ENCODE measurements at places on chromosomes 7 and 10. TPM values are rescaled to one million over a fixed set of nuclear protein-coding genes. Genes with fewer than 3 reads are reported as not detected.
A peak's percentile ranks its signal among the peaks of the same experiment; 100 is the strongest.

CLRN3 gene
- total RNA-seq = not detected

DNA sequence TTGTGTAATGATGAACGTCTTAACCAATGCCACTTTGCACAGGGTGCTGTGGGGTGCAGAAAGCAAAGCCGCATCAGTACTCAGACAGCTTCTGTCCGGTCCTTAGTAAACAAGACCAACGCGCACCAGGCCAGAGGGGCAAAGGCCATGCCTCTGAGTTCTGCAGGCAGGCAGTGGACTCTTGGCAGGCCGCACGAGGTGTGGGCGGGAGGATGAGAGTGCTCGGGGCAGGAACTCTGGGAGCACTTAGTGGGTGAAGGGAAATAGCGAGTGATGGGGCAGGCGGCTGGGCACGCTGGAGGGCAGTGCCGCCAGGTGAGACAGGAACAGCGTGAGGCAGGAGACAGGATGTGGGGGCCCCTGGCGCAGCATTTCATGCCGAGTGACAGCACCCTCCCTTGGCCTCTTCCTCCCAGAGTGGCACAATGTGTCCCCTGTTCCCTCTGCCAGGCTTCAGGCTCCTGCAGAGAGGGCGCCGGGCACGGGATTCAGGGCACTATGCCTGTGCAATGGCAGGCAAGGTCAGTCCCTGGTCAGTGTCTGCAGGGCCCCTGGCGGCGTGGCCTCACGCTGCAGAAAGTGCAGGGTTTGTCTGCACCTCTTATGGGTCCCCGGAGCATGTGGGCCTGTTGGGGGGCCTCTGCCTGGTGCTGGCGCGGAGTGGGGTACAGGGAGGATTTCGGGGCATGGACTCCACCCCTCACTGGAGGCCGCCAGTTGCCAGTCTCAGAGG is 60.4 kb downstream of the VIPR2 start:
- H3K4me3 ChIP-seq = no peak overlapping the region
- H3K27me3 ChIP-seq = peaks cover 6% of the 10 kb centered on the region
- H3K4me1 ChIP-seq = no peaks in the 10 kb centered on the region

DNA sequence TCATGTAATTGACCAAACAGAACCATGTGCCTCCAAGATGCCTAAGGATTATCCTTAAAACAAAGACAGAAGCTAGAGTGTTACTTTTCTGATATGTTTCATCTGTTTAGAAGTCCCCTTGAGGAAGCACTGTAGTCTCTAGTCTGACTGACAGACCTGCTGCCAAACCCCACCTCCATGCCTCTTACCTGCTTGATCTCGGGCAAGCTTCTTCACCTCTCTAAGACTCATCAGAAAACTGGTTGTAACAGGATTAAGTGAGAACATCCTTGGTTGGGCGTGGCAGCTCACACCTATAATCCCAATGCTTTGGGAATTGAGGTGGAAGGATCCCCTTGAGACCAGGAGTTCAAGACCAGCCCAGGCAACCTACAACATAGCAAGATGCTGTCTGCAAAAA is 42.2 kb upstream of the OTUD1 start:
- H3K27ac ChIP-seq = no peak overlapping the region
- no peak overlapping the region for H3K4me3 ChIP-seq
- no peak for DNase-seq
- peaks cover 3% of the 10 kb centered on the region for H3K27me3 ChIP-seq
- no peaks in the 10 kb centered on the region for H3K36me3 ChIP-seq

GRCh38 chr7:17558135-17558534 is 259.7 kb downstream of the AHR start:
- H3K27ac ChIP-seq = no peak overlapping the region
- H3K36me3 ChIP-seq = no peaks in the 10 kb centered on the region
- no peak overlapping the region for H3K4me3 ChIP-seq
- H3K4me1 ChIP-seq = no peaks in the 10 kb centered on the region

DNA sequence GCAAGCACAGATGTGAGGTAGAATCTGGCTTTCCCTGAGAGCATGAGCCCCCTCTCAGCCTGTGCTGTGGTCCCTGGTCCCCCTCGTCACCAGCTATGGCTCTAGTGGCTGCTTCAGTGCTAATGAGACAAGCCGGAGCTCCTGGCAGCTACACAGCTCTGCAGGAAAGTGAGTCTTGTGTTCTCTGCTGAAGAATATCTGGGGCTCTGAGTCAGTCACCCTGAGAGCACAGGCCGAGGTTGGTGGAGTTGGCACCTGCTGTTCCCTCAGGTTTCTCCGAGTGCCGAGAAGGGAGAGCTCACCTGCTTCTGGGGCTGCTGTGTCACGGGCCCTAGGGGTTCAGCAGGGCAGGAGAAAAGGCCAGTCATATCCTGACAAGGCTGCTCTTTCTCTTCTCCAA is 37.2 kb upstream of the GJD4 start:
- peaks cover 17% of the 10 kb centered on the region for H3K36me3 ChIP-seq
- DNase-seq = no peak
- no peaks in the 10 kb centered on the region for H3K4me1 ChIP-seq
- no peaks in the 10 kb centered on the region for H3K27me3 ChIP-seq

DNA sequence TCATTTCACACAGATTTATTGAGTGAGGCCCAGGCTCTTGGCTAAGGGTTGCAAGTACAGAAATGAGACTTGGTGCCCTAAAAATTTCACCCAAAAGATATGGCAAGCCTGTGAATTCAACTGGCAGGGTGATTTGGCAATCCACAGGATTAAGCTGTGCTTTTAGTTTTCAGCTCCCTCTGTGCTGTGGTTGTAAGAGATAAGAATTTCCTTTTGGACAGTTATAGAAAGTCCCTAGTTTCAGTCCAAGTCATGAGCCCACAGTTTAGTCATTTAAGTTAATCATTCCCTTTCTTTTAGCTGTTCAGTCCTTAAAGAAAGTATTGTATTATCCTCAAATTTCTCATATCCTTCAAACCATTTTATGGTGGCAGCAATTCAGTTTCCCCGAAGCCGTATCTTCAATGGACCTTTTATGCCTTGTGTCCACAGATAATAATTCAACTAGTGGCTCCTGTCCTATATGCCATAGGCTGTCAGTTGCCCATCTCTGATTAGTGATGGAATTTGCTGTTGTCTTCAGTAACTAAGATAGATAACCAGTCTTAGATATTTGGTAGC is 73.4 kb upstream of the NAMPT start:
- no peak overlapping the region for H3K27ac ChIP-seq
- peaks cover 9% of the 10 kb centered on the region for H3K36me3 ChIP-seq
- no peak overlapping the region for H3K4me3 ChIP-seq
- H3K27me3 ChIP-seq = peaks cover 83% of the 10 kb centered on the region
- DNase-seq = no peak
- peaks cover 9% of the 10 kb centered on the region for H3K4me1 ChIP-seq

DNA sequence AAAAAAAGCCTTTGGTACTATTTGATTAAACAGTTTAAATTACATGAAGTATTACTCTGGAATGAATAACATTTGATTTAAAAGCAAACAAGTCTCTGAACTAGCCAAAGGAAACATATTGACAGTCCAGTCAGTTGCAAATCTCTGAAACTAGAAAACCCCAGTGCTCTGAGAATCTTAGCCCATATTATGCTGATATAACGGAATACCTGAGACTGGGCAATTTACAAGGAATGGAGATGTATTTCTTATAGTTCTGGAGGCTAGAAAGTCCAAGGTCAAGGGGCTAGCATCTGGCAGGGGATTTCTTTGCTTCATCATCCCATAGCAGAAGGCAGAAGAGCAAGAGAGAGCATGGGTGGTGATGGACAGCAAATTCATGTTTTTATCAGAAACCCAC is 21.7 kb upstream of the FKBP9 start:
- no peaks in the 10 kb centered on the region for H3K27me3 ChIP-seq
- H3K36me3 ChIP-seq = peaks cover 2% of the 10 kb centered on the region
- no peak for DNase-seq
- peaks cover 2% of the 10 kb centered on the region for H3K4me1 ChIP-seq
- no peak overlapping the region for H3K4me3 ChIP-seq
- no peak overlapping the region for H3K27ac ChIP-seq

DNA sequence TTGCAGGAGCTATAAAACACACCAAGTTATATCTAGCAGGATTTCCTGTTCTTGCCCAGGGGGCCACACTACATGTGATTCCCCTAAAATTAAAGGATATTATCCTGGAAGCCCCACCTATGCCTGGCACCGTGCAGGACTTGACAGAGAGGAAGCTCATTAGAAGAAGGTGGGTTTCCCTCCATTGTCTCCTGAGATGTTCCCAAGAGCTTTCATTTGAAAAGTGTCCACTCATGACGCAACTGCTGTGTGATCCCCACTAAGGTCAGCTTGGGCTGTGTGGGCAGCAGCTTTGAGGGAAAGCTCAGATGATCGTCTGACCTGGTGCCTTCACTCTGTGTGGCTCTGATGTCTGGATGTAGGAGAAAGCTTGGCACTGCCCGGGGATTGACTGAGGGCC is 53.5 kb downstream of the RAMP3 start:
- H3K27me3 ChIP-seq = peaks cover 66% of the 10 kb centered on the region
- peaks cover under 1% of the 10 kb centered on the region for H3K36me3 ChIP-seq
- H3K27ac ChIP-seq = no peak overlapping the region
- no peak overlapping the region for H3K4me3 ChIP-seq
- H3K4me1 ChIP-seq = no peaks in the 10 kb centered on the region

DNA sequence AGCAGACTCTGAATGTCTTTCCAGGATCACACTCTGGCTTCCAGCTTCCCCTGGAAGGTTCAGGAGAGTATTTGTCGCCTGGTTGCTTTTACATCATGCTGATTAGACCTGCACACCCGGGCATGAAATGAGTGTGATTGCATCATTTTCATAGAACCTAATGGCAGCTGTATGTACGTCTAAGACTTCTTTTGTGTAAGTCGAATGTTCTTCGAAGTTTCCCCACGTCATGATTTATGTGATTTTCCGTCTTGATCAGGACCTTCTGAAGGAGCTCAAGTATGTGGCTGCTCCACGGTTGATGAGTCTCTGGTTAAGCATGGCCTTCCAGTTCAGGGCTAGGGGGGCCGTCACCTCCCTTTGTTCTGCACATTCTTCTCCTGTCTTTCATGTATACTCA is 4.5 kb downstream of the EIF4H start:
- no peaks in the 10 kb centered on the region for H3K27me3 ChIP-seq
- peaks cover 69% of the 10 kb centered on the region for H3K4me1 ChIP-seq
- peaks cover 54% of the 10 kb centered on the region for H3K36me3 ChIP-seq
- DNase-seq = no peak

DNA sequence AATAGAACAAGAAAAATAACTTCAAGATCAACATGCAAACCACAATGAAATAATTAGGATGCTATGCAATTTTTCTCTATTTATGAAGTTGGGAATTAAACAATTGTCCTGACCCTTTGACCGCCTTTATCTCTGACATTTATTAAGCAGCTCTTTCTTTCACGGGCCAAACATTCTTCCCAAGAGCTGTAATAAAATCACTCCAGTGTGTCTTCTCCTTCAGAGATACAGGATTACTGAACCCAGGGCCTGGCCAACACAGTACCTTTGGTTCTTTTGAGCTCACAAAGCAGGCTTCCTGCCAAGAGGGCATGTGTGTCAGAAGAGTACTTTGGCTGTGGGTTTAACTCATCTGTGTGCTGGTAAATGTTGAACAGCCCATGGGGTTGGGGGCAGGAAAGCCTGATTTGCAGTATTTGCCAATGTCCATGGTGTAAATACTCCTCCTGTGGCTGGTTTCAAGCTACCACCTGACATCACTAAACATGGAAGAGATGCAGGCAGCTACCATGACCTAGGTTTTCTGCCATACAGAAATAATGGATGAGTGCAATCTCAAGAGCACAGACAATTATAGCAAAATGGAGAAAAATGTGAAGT is 121.7 kb downstream of the FANK1 start:
- H3K36me3 ChIP-seq = no peaks in the 10 kb centered on the region
- H3K27ac ChIP-seq = no peak overlapping the region
- no peak for DNase-seq

GRCh38 chr10:98045785-98046389 is 15.5 kb upstream of the CRTAC1 start:
- no peaks in the 10 kb centered on the region for H3K36me3 ChIP-seq
- peaks cover 35% of the 10 kb centered on the region for H3K27me3 ChIP-seq
- no peak overlapping the region for H3K27ac ChIP-seq
- DNase-seq = peak; percentile 53
- peaks cover 2% of the 10 kb centered on the region for H3K4me1 ChIP-seq

DNA sequence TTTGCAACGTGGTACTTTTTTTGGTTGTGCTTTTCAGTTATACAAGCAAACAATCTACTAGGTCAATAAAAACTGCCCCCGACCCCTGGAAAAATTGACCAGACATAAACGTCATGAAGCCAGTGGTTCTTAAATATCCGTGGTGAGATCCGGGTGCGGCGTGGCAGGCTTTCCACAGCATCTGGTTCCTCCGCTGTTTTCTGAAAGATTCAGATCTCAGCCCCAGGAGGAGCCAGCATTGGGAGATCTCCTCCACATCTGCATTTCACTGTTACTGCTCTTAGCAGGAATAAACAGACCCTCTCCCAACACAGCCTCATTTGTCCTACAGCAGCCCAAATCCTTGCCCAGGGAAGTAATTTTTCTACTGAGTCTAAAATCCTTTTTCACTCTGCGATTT is 664.3 kb upstream of the FOXK1 start:
- H3K4me1 ChIP-seq = no peaks in the 10 kb centered on the region
- no peak overlapping the region for H3K4me3 ChIP-seq
- H3K27ac ChIP-seq = no peak overlapping the region
- H3K36me3 ChIP-seq = no peaks in the 10 kb centered on the region
- H3K27me3 ChIP-seq = peaks cover 4% of the 10 kb centered on the region

- H3K4me1 ChIP-seq = no peaks in the 10 kb centered on the region
- H3K36me3 ChIP-seq = no peaks in the 10 kb centered on the region
- H3K4me3 ChIP-seq = no peak overlapping the region
- H3K27ac ChIP-seq = no peak overlapping the region
- H3K27me3 ChIP-seq = no peaks in the 10 kb centered on the region
Measured at GRCh38 chr10:19316204-19316870, 267.7 kb downstream of the MALRD1 start.

- H3K4me3 ChIP-seq = no peak overlapping the region
- H3K36me3 ChIP-seq = no peaks in the 10 kb centered on the region
- H3K27ac ChIP-seq = no peak overlapping the region
- no peaks in the 10 kb centered on the region for H3K27me3 ChIP-seq
- DNase-seq = no peak
Measured at GRCh38 chr7:11743548-11743947, 88.5 kb downstream of the THSD7A start.
